Upper lobe of left lung (tissue), 6 donors: ENCODE measurements at places on chromosomes 5 and 9.

DNA sequence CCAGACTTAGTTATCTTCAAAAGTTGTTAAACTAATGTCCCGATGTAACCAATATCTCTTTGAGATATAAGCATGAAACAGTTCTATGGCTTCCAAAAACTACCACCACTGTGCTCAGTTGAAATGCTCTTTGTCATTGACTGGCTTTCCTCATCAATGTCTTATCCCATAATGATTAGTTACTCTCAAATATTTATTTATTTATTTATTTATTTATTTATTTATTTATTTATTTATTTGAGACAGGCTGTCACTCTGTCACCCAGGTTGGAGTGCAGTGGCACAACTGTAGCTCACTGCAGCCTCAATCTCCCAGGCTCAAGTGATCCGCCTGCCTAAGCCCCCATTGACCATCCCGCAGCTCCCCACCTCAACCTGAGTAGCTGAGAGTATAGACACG lies 28.0 kb upstream of the MLLT3 start:
- DNase-seq: no peak

DNA sequence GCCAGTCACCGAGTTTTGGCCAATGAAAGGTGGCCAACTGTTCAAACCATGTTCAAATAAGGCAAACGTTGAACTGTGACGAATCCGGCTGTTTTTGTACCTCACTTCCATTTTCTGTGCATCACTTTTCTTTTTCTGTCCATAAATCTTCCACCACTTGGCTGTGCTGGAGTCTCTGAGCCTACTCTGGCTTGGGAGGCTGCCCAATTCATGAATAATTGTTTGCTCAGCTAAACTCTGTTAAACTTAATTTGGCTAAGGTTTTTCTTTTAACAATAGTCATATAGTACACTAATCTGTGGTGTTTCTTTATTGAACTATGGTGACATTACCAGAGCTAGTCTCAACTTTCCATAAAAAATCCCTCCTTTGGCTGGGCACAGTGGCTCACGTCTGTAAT lies 11.3 kb downstream of the NIM1K start:
- DNase-seq: no peak

- no peak for DNase-seq
Measured at GRCh38 chr9:125151730-125152129, 8.4 kb upstream of the SCAI start.

DNA sequence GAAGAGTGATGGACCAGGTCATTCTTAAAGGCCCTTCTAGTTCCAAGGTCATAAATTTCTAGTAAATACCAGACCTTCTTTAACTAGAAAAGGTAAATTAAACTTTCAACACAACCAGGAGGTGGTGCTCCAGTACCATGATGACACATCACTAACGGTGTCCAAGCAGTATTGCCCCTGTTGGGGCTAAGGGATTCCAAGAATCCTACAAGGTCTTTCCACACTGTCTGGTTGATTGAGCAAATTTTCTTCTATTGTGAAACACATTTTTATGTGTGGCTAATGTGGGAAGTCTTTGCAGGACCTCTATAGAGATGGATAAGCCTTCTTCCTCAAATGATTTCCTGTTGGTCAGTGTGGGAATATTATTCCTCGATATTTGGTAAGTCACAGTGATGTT lies 459.6 kb upstream of the PAPPA start:
- DNase-seq: no peak

DNA sequence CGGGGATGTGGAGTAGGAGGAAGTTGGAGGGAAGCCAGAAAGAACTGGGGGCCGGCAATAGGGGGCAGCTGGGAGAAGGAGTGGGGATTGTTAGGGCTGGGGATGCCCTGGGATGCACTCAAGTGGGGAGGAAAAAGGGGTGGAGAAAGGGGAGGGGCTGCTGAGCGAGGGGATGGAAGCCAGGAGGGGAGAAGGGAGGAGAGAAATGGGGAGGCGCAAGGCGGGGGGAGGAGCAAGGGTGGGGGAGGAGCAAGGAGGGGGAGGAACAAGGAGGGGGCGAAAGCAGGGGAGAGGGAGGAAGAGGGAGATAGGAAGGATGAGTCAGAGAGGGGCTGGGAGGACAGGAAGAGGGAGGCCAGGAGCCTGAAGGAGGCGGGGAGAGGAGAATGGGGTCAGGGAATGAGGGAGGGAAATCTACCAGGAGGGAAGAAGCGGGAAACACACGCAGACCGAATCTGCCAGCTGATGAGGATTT lies 1.6 kb downstream of the IRX4 start:
- DNase-seq: no peak

DNA sequence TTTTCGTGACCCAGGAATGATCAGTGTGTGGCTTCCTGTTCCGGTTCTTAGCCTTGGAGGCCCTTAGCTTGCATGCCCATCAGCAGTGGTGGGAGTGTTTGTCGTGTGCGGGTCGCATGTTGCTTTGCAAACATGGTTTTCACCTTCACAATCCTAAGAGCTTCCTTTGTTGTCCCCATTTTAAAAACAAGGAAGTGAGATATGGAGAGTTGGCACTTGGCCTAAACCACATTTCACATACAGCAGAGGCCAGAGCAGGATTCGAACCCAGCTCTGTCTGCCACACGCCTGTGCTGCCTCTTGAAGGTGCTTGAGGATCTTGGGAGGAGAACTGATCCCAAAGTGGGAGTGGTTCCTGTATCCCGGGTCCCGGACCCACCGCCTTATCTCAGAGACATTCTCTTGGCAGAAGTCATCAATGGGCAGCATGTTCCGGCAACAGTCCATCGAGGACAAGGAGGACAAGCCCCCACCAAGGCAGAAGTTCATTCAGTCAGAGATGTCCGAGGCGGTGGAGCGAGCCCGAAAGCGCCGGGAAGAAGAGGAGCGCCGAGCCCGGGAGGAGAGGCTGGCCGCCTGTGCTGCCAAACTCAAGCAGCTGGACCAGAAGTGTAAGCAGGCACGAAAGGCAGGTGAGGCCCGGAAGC lies 38.2 kb upstream of the POMT1 start:
- DNase-seq: no peak

DNA sequence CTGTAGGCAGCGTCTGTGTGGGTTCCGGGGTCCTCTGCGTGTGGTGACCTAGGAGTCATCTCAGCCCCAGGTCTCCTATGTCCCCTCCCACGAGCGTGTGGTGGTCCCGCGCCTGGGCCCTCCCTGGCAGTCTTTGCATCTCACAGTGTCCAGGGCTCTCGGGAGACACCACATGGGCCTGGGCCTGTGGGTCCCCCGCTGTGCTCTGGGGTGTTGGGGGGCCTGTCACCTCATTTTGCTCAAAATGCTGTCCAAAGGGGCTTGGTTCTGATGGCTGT lies 27.1 kb downstream of the CEP72 start:
- no peak for DNase-seq

- DNase-seq: no peak
Measured at GRCh38 chr5:76365561-76365960, 37.5 kb upstream of the IQGAP2 start.
